ENCODE measurements at places on chromosomes 4 and X.

DNA sequence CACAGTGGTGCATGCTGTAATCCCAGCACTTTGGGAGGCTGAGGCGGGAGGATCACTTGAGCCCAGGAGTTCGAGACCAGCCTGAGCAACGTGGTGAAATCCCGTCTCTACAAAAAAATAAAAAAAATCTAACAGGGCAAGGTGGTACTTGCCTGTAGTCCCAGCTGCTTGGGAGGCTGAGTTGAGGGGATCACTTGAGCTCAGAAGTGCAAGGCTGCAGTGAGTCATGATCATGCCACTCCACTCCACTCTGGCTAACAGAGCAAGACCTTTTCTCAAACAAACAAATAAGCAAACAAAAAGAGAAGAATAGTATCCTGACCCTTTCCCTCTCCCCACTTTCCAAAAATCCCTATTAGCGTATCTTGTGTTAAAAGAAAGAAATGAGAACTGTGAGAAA is 52.7 kb downstream of the NPY1R start:
- no peak for DNase-seq

GRCh38 chr4:85142451-85142850 is 176.0 kb upstream of the WDFY3 start:
- no peak for DNase-seq

GRCh38 chr4:88779431-88779830 is 81.8 kb upstream of the NAP1L5 start:
- DNase-seq = no peak

- DNase-seq = no peak
Observed at GRCh38 chr4:125360727-125361126, 46.0 kb downstream of the FAT4 start.

- no peak for DNase-seq
Observed at GRCh38 chr4:62133977-62134376, 933.9 kb downstream of the ADGRL3 start.

- no peak for DNase-seq
Observed at GRCh38 chrX:115372152-115372551, 82.6 kb downstream of the LUZP4 start.

DNA sequence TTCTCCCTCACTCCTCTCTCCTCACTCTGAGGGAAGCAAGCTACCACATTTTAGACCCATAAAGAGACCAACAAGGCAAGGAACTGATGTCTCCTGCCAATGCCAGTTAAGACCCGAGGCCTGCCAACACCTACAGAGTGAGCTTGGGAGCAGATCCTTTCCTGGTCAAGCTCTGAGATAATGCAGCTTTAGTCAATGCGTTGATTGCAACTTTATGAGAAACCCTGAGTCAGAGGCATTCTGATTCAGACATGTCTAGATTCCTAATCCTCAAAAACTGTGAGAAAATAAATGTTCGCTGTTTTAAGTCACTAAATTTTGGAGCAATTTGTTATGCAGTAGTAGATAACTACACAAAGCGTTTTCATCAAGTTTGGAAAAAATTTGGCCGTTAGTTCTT is 115.5 kb downstream of the JADE1 start:
- DNase-seq = no peak

- no peak for DNase-seq
Observed at GRCh38 chr4:142318280-142318679, 527.8 kb downstream of the INPP4B start.

DNA sequence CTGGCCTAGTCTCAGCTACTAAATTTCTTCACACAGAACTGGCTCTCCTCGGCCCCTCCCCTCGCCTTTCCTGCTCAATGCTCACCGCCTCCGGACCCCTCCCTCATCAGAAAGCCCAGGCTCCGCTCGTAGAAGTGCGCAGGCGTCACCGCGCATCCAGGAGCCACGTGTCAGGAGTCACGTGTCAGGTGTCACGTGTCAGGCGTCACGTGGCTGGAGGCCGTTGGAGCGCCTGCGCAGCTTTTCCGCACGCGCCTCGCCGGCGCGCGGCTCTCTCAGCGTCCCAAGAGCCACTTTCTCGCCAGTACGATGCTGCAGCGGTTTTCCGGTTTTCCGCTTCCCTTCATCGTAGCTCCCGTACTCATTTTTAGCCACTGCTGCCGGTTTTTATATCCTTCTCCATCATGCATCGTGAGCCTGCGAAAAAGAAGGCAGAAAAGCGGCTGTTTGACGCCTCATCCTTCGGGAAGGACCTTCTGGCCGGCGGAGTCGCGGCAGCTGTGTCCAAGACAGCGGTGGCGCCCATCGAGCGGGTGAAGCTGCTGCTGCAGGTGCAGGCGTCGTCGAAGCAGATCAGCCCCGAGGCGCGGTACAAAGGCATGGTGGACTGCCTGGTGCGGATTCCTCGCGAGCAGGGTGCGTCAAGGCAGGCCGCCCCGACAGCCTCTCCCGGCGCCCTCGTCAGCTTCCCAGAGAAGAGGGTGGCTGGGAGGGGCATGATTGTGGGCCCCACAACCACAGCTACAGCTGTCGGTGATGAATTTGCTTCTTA is at the start of gene SLC25A31:
TSS of gene SLC25A31 (plus strand) at position 259 of the 772 bp plus-strand sequence. CDS start at position 405, 146 bp downstream.
- no peak for DNase-seq

DNA sequence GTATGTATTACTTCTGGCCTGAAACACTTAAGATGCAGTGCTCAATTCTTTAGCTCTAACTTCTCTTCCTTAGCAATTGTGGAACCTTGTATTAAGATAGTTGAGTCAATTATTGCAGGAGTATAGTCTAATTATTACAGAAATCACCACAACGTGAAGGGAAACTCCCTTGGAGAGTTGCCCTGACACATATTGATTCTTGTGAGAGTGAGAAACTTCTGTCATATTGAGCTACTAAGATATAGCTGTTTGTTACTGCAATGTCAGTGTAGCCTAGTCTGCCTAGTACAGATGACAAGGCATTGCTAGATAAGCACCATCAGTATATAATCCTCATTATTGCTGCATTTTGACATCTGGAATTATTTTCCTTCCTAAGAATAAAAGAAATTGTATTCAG is 82.7 kb upstream of the TEX13C start:
- no peak for DNase-seq

GRCh38 chr4:52982255-52982945 is 120.3 kb downstream of the RASL11B start:
- peak; percentile 18 for DNase-seq

DNA sequence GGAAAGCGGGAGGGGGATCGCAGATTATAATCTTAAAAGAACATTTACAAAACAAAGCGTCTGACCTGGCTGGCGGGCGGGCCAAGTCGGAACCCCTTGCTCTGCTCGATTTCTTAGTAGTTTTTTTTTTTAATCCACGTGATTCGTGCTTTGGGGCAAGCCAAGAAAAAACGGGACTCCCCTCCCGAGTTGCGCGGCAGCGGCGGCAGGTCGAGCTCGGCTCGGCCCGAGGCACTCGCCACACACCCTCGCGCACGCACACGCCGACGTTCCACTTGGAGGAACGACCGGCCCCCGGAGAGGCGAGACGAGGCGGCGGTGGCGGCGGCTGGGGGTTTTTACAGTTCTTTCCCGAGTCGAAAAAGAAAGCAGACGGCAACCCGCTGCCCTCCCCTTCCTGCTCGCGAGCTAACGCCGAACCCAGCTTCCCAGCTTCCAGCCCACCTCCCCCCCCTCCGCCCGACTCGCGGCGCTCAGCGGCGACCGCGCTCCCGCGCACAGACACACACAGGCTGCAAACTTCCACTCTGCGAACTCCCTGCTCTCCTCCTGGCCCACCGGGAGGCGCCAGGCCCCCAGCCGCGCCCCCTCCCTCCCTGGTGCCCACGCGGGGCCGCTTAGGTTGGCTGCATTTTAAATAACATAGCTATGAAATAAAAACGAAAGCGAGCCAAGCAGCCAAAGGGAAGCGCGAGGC is 1.2 kb downstream of the BCOR start:
- DNase-seq = no peak

- no peak for DNase-seq
Observed at GRCh38 chrX:47497271-47497888, 14.4 kb upstream of the ZNF41 start.

DNA sequence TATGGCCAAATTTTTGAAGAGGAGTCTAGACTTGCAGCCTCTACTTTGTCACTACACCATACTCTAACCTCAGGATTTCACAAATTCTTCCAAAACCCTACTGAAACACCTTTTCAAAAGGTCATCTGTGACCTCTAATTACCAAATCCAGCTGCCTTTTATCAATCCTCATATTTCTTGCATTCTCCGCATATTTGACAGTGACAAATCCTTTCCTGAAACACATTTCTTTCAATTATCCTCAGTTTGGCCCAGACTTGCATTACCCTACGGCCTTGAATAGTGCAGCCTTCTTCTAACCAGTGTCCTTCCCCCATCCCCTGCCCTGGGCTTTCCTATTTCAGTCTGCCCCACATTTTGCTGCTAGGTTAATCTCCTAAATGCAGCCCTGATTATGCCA is 25.5 kb downstream of the MID2 start:
- DNase-seq = no peak

DNA sequence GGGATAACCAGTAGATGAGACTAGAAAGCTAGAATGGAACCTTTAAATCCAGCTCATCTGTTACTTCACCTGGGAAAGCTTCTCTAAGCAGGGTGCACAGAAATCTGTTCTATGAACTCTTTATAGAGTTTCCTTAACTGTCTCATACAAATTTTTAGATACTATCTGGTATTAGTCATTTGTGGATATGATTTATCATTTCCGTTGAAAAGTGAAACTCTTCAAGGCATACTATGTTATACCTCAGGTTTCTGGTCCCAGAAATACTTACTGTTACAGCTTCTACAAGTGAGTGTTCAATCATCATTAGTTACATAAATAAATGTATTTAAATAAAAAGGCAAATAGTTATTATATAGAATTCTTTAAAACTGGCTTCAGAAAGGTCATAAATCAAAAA is 298.3 kb upstream of the AGA start:
- DNase-seq = no peak

DNA sequence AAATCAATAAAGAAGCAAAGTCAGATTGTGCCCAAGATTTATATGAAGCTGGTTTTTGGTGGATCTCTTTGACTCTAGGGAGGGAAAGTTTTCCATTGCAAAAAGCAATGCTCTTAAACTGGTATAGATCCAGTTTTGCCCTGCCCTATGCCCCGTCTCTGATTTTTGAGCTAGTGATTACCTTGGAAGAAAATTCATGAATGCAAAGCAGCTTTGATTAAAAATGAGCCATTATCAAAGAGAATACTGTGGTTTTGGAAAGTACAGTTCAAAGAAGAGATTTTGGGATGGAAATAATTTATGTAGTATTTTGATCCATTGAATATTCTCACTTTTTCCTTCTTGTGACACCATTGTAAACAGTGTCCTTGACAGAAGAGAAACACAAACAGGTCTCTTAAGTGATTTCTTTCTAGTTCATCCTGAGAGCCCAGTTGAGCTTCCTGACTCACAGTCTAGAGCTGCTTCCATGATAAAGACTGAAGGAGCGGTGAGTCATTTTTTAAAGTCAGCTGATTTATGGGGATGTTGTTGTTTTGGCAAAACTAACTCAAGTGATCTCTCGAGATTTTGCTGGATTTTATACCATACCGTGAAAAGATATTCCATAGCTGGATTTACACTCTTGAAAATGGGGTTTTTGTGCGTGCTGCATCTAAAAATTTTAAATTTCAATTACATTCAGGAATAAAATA is 76.7 kb downstream of the AFF1 start:
- DNase-seq = no peak

DNA sequence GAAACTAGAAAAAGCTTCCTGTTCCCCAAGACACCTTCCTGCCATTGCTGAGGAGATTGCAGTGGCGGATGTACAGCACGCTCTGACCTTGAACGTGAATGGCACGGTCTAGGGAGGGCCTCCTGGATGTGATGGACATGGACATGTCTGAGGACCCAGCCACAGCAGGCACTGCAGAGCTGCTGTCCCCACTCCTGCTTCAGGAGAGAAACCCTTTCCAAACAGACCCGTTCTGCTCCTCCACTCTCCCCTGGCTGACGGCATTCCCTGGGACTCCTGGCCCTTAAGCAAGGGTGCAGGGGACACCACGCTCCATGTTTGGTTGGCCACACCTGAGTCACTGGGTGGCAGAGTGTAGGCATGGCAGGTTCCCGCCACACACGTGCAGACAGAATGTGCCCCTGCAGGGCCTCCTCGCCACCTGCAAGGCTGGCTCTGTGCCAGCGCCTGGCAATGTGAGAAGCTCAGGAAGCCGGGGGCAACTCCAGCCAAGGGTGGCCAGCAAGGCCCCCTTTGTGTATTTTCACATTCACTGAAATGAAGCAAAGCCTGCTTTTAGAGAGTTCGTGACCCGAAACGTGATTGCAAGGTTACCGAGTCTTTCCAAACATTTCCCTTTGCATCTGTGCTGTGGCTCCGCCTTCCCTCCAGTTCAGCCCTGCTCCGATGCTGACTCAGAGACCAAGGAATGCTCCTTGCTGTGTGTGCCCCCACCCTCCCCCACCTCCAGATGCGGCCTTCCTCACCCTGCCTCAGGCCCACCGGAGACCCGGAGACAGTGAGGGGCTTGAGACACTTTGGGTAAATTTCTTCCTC is 46.1 kb downstream of the HTRA3 start:
- peak; percentile 61 for DNase-seq

DNA sequence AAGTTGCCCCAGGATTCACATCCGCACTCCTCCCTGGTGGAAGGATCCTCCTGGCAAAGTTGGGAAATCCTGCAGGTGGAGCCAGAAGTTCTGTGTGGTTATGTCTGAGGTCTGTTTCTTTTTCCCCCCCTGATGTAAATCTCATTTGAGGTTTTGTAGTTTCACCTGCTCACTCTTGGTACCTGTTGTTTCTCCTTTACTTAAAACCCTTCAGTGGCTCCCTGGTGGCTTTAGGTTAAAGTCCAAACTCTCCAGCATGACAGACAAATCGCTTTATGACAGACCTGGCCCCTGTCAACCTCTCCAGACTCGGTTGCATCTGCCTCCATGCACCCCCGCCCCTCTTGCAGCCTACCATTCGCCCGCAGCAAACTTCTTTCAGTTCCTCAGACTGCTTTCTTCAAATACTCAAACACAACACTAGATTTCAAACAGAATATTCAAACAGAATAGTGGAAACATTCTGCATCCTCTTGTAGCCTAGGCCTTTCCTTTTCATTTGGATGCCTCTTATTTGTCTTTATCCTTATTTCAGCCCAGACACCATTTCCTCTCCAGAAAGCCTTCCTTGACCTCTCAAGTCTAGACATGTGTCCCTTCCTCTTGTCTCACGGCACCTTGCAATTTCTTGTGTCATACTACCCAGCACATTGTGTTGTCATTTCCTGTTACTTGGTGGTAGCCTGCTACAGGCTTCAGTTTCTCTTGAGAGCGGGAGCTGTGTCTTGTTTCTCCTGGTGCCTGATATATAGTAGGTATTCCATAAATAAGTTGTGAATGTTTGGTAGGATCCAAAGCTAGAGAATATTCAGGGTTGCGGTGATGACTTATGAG is 24.8 kb downstream of the IL13RA1 start:
- no peak for DNase-seq

Measured in NCI-H1105 (cell line).